ENCODE measurements at places on chromosomes 12 and 14.

- DNase-seq = no peak
Measured at GRCh38 chr14:76919431-76920330, 93.5 kb downstream of the LRRC74A start.

DNA sequence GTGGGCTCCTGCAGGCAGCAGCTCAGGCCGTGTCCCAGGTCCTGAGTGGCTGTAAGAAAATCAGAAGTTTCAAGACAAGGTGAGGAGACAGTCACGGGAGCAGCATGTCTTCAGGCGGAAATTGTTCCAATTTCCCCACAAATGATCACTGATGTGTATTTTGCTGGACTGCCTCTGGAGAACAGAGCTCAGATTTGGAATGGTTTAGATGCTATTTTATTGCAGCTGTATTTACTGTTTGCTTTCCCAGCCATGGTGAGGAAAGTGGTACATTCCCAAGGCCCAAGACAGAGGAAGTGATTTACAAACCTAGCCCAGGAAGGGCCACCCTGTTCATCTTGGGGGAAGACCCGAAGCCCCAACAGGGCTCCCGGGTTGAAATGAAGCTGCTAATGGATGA, 195.6 kb downstream of the CHST11 start:
- no peak for DNase-seq

- no peak for DNase-seq
Measured at GRCh38 chr12:3928538-3929184, 55.5 kb upstream of the PARP11 start.

GRCh38 chr12:37565112-37565511, 751.5 kb upstream of the ALG10B start:
- no peak for DNase-seq

- no peak for DNase-seq
Measured at GRCh38 chr12:60174476-60174875, 578.6 kb downstream of the SLC16A7 start.

GRCh38 chr14:86035882-86036281, 505.9 kb downstream of the FLRT2 start:
- no peak for DNase-seq

GRCh38 chr12:17030338-17030737, 424.4 kb upstream of the LMO3 start:
- DNase-seq = no peak

GRCh38 chr12:62919838-62920237, 15.1 kb downstream of the PPM1H start:
- no peak for DNase-seq

- no peak for DNase-seq
Measured at GRCh38 chr12:112822056-112822455, 30.5 kb downstream of the RPH3A start.

DNA sequence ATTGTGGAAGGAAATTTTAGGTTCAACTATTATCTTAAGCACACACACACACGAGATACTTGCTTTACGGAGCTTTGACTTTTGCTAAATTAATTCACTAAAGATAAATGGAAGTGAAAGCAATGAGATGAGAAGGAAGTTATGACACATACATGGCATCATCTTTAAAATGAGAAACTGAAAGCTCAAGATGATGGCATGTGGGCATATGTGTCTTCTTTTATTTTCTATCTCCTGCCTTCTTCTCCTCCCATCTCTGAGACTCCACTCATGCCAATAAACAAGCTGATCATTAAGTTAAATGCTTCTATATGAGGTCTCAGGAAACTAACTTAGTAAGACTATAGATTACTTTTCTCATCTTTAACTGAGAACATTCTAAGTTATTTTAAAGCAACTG, 216.7 kb downstream of the MED13L start:
- DNase-seq = no peak

- no peak for DNase-seq
Measured at GRCh38 chr14:76887191-76887590, 61.0 kb downstream of the LRRC74A start.

DNA sequence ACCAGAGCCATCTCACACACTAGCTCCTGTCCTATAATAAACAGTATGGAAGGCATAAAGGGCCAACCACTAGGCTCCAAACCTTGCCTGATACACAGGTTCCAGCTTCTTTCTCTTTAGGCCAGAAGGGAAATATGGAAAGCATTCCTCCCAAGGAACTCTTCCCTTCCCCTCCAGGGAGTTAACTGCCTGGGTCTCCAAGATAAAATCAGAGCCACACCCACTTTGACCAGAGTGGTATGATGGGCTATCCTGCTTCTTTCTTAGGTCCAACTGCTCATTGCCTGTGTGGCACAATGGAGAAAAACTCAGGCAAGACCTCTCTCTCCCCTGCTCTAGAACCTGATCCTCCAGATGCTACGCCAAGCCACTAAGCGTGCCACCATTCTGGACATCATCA, 2.1 kb downstream of the TSSK4 start:
- DNase-seq = no peak

DNA sequence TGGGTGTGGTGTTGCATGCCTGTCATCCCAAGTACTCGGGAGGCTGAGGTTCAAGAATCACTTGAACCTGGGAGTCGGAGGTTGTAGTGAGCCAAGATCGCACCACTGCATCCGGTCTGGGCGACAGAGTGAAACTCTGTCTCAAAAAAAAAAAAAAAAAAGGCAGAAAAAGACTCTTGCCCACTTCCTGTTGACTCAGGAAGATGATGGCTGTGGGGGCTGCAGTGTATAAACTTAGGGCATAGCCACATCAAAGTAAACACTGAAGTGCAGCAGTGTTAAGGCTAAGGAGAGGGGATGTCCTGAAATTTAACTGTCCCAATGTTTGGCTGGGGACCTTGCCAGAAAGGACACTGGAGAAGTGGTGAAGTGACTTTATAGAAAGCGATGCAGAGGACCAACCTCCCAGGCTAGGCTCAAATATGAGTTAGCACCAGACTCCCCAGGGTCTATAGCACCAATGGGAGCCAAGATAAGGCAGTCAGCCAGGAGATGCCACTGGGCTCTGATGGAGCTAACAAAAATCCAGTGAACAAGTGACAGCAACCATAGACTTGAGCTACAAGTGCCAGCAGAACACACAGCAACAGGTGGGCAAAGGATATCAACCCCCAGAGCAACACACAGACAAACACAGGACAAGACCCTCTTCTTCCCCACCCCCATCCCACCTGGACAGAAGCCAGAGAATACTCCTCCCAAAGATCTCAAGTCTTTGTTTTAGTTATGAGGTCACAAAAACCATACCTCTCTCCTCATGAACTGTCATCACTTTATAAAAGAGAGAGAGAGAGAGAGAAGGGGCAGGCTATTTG, 28.0 kb downstream of the NELL2 start:
- no peak for DNase-seq

DNA sequence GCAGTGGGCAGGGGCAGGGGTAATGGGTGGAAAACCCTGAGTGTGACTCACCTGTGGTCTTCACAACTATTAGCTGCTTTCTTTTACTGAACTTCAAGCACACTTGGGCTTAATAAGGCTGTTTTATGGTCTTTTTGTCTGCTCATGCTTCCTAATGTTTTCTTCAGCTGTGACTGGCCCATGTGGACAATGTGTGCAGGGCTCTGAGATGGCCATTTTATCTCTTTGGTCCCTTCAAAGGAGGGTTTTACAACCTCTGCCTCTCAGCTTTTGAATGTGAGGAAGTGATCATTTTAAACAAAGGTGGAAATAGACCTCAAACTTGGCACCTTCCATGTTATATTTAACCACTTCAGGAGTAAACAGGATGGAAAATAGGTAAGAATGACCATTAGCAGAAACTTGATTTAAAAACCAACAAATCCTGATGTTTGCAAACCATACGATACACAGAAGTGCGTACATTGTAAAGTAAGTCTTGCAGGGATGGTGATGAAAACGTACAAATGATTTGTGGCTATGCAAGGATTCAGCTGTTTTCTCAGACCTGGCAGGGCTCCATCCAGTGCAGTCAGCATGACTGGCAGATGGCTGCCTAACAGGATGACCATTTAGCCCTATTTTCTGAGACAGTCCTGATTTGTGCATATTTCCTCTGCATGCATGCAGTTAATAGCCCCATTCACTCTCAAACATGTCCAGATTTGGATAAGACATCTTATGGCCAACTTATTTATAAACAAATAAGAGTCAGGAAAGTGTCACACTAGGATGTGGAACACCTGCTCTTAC, 103.2 kb downstream of the SLC38A4 start:
- no peak for DNase-seq

DNA sequence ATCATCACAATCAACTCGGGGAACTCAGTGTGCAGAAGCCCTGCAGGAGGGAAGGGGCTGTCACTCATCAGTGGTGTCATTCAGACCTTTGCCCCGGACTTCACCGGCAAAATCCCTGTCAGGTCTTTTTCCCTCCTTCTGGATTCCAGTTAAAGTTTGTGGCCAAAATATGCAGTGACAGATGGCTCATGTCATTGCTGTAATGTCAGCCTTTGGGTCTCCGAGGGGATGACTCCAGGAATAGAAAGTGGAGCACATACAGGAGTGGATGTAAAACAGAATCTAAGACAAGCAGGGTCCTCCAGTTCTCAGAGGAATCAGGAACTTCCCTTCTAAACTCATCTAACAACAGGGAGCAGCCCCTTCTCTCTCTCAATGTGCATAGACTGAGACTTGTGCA, 130.3 kb upstream of the RASSF8 start:
- DNase-seq = no peak

DNA sequence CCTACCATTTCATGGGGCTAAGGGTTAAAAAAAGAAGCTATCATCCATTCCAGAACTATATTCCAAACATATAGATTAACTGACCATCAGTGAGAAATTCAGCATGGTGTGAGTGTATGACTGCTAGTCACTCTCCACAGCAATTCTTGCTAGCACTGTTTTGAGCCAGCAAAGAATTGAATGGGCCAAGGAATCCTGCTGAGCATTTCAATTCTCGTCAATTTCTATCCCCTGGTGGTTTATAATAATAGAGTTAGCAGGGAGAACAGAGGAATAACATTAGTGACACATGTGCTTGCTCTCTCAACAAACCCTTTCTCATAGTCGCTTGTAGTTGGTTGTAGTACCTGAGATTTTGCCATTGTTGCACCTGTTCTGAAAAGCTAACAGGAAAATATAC, 7.2 kb downstream of the MBIP start:
- DNase-seq = no peak

DNA sequence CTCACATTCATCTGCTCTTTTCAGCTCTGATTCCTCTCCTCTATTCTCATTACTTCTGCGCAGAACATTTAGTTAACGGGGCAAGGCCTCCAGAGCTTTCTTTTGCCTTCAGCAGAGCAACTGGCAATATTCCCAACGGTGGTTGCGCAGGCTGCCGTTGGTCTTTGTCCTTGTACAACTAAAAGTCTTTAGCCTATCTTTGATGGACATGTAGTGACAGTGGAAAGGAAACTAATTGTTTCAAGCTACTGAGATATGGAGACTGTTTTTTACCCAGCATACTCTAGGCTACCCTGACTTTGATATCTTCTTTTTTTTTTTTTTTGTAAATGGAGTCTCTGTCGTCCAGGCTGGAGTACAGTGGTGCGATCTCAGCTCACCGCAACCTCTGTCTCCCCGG, 12.6 kb downstream of the R3HDM2 start:
- DNase-seq = no peak

- no peak for DNase-seq
Measured at GRCh38 chr12:2627835-2628191, 167.0 kb upstream of the FKBP4 start.

DNA sequence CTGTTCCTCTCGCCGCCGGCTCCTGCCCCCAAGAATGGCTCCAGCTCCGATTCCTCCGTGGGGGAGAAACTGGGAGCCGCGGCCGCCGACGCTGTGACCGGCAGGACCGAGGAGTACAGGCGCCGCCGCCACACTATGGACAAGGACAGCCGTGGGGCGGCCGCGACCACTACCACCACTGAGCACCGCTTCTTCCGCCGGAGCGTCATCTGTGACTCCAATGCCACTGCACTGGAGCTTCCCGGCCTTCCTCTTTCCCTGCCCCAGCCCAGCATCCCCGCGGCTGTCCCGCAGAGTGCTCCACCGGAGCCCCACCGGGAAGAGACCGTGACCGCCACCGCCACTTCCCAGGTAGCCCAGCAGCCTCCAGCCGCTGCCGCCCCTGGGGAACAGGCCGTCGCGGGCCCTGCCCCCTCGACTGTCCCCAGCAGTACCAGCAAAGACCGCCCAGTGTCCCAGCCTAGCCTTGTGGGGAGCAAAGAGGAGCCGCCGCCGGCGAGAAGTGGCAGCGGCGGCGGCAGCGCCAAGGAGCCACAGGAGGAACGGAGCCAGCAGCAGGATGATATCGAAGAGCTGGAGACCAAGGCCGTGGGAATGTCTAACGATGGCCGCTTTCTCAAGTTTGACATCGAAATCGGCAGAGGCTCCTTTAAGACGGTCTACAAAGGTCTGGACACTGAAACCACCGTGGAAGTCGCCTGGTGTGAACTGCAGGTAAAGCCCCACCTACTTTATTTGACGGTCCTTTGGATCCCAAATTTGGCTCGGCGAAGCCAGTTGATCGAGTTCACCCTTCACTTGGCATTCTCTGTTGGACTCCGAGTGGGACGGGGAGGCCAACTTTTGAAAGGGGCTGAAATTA, 1.5 kb downstream of the WNK1 start:
- peak; percentile 65 for DNase-seq

DNA sequence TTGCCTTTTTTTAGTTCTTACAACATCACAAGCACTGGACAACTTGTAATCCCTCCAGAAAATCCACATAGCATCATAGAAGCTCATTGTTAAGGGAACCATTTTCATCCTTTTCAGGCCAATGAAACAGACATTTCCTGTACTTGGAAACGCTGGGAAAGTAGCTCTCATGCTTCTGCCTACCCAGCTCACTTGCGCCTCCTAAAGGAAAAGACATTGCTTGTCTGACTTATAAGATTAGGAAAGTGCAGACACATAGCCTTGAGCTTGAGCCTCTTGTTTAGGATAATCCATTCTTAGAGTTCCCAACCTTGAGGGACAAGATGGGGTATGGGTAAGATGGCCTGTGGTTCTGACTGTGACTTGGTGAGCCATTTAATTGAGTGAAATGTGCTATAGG, 589.5 kb downstream of the NOVA1 start:
- DNase-seq = no peak

- DNase-seq = no peak
Measured at GRCh38 chr12:16130343-16130742, 147.1 kb downstream of the SLC15A5 start.

DNA sequence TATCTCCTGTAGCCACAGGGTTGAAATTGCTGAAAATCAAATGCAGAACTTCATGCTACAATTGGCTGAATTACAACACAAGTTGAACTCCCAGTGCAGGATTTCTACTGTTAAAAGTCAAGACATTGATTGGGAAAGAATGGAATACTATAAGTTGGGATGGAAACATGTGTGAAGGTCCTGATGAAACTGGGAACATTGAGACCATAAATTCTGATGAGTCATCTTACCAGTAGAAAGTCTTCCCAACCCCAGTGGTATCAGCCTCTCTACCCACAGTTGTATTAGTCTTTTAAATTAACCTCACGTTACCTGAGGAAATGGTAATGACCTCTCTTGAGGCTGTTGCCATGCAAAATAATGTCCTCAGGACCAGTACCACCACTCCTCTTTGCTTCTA, 27.4 kb upstream of the DYRK2 start:
- no peak for DNase-seq

DNA sequence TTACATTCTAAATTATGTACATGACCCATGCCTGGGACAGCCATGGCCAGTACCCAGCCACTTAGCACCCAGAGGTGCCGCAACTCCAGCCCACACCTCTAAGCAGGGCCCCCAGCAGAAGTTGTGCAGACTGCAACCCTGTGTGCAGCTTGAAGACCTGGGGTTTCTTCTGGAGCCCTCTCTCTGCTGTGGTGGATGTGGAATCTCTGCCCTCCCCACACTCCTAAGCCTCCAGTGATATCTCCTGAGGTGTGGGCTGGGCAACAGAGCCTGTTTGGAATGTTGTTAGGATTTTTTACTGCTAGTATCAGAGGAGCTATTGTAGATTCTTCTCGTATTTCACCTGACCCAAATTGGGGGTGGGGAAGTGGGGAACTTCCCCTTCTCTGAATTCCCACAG, 59.4 kb upstream of the TUNAR start:
- DNase-seq = no peak
